ENCODE measurements at places on chromosomes 1 and 21.

GRCh38 chr1:154629061-154629674, 21.2 kb upstream of the ADAR start:
- no peak for DNase-seq

- no peak for DNase-seq
Observed at GRCh38 chr1:117045644-117046043, 14.5 kb upstream of the TTF2 start.

DNA sequence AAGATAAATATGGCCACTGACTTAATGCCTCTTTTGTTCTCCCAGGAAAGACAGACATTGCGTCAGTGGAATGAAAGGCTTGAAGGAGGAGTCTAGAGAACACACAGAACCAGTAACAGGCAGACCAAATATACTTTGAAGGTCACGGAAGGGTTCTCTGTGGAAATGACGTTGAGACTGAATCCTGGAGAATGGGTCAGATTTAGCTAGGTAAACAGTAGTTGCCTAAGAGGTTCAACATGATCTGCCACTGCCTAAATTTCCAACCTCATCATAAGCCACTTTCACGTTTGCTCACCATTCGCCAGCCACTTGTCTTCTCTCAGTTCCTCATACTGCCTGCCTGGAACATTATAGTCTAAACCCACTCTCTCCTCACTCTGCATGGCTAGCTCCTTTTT, 20.5 kb downstream of the PLA2G4A start:
- no peak for DNase-seq

GRCh38 chr1:40634901-40635655, 30.4 kb downstream of the RIMS3 start:
- DNase-seq = no peak

- no peak for DNase-seq
Observed at GRCh38 chr1:112706505-112707220, at the start of gene RHOC. Gene RHOC, minus strand, starts transcription at chr1:112707127. Its CDS starts 3,328 bp downstream, at chr1:112703799.

DNA sequence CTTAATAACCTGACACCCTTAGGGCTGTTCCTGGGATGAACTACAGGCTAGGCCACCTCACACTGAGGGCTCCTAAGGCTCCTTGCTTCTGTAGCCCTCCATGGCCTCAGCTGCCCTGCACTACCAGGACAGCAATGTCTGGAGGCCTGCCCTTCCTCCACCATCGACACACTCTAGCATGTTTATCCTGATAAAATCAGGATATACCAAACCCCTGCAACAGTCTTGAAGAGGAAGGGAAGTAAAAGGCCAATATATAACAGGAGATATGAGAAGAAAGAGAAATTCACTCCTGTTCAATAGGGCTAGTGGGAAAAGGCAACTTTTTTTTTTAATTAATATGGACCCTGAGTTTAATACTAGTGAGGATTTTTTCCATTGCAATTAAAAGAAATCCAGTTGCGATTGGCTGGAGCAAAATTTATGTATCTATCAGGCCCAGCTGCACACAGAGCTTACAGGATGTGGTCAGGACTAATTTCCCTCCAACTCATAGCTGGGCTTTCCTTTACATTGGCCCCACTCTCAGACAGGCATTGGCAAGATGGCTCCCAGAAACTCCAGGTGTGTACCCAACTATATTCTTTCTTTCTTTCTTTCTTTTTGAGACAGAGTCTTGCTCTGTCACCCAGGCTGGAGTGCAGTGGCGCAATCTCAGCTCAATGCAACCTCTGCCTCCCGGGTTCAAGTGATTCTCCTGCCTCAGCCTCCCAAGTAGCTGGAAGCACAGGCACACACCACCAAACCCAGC, 13.5 kb upstream of the ATP2B4 start:
- DNase-seq = no peak

DNA sequence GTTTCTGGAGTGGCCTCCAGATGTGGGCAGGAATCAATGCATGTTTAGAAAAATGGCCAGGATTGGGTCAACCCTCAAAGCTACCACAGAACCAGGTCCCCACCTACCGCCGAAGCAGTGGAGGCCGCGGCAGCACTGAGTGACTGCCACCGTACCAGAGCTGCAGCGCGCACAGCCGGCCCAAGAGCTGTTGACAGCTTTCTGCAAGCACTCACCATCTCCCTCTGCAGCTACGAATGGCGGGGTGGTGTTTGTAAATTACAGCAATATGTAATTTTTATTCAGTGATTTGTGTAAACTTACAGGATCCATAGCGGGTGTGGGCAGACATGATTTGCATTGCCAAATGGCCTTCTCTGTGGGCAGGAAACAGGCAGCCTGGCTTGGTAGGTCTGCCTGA, 96.4 kb downstream of the CAMK2N1 start:
- no peak for DNase-seq

DNA sequence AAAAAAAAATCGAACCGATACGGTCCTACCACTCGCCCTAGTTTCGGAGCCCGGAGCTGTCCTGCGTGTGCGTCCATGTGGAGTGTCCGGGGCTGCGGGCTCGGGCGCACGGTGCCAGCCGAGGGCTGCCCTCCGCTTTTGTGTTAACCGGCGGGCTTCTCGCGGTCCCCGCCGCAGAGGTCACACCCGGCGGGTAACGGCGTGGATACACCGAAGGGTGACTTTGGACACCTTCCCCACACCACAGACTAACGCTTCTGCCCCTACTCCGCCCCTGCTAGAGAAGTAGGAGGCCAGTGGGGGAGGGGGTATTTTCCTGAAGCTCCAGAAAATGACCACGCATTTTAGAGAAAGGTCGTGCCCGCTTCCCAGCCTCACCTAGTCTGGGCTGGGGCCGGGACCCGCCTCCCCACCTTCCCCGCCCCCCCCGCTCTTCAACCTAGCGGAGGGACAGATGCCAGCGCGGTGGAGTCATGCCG, 609 bp upstream of the ATF3 start:
- DNase-seq = no peak

- no peak for DNase-seq
Observed at GRCh38 chr1:154603317-154603716, 4.7 kb downstream of the ADAR start.

DNA sequence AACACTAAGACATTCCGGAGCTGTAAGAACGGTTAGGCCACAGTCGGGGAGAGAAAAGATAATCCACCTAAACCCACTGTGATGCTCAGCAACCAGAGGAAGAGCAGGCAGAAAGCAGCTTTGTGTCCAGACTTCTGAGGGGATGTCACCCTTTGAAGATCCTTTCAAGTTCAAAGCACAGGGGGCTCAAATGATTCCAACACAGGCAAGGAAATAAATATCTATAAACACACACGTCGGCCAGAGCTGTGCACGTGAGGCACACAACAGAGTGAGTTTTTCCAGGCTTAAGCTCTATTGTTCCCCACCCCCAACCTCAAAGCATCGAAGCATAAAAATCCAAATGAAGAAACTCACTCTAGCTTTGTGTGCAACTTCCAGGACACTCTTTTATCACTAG, 479.0 kb downstream of the DISC1 start:
- DNase-seq = no peak

DNA sequence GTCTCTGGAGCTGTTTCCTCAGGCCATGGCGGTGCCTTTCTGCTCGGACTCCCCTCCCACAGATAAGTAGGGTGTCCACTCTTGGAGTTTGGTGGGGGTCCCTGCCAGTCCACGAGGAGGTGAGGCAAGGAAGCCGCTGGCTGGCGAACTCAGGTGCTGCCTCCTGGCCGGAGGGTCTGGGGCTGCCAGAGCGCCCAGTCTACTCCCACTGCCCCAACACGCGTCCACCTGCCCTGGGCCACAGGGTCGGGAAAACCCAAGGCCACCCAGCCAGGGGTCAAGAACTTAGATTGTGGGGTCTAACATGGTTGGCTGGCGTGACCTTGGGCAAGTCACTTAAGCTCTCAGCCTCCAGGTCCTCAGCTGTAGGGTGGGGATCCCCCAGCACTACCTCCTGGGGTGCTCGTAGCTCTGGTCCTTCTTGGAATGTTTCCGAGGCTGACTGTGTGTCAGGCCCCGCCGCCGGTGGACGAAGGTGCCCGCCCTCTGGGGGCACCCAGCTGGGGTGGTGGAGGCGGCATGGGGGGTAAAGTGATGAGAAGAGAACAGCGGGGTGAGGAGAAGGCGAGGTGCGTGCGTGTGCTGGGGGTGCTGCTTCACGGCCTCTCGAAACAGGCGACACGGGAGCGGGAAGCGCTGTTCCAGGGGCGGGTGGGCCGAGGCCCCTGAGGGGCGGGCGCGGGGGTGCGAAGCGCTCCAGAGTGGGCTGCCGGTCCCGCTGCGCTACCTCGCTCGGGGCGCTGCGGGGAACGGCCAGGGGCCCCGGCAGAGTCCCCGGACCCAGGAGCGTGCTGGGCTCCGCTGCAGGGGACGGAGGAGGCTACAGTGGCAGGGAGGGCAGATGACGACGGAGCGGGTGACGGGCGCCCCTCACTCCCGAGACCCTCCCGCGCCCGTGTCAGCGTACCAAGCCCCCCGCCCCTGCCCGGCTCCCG, 1.2 kb downstream of the SH2D5 start:
- peak; percentile 70 for DNase-seq

- DNase-seq = no peak
Observed at GRCh38 chr1:44584167-44584566, 90.1 kb downstream of the TMEM53 start.

GRCh38 chr1:226547754-226548191, 791 bp upstream of the STUM start:
- DNase-seq = peak; percentile 80

- DNase-seq = peak; percentile 79
Observed at GRCh38 chr1:150165622-150166612, 16.2 kb downstream of the PLEKHO1 start.

DNA sequence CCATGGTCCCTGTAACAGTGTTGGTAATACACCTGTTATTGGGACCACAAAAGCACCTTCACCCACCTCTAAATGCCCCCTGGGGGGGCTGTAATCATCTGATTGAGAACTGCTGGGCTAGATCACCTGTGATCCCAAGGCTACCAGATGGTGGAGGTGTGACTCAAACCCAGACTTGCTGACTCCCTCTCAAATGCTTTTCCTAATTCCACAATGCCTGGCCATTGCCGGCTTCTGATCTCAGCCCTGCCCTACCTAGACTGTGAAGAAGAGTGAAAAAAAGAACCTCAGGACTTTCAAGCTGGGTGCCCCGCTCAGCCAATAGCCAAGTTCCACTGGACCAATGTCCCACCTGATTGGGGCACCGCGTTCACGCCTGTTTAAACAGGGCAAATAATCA, 9.6 kb downstream of the TMEM9 start:
- DNase-seq = no peak

DNA sequence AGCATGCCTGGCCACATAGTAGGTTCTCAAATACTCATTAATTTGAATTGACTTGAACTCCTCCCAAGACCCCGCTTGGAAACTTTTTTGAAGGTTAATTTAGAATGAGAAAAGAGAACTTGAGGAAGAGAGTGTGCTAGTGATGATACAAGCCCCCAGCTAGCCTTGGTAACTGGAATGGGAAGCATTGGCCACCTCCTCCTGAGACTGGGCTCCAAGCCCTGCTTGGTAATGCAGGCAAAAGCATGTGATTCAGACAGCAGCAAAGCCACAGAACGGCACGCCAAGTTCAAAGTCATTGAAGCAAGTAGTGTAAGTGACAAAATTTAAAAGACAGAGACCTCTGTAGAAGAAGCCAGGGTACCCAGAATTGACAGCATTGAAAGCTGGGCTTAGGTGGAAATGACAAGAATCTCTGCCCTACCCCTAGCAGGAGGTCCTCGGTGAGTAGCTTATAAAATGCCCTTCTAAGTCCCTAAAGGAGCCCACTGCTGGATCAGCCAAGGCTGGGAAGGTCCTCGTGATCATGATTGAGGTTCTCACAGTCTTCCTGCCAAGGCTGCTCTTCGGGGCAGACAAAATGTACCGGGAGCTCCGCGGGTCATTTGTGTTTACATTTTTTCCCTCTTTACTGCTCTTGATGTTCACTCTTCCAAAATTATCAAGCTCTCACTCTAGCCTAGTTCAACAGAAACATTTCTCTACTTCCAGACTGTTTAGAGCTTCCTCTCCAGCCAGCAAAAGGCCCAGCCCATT, 99.4 kb downstream of the TSEN15 start:
- DNase-seq = no peak

GRCh38 chr1:9840176-9840575, 16.4 kb upstream of the CLSTN1 start:
- DNase-seq = no peak

- DNase-seq = no peak
Observed at GRCh38 chr21:35548904-35549615, 500.0 kb upstream of the RUNX1 start.

DNA sequence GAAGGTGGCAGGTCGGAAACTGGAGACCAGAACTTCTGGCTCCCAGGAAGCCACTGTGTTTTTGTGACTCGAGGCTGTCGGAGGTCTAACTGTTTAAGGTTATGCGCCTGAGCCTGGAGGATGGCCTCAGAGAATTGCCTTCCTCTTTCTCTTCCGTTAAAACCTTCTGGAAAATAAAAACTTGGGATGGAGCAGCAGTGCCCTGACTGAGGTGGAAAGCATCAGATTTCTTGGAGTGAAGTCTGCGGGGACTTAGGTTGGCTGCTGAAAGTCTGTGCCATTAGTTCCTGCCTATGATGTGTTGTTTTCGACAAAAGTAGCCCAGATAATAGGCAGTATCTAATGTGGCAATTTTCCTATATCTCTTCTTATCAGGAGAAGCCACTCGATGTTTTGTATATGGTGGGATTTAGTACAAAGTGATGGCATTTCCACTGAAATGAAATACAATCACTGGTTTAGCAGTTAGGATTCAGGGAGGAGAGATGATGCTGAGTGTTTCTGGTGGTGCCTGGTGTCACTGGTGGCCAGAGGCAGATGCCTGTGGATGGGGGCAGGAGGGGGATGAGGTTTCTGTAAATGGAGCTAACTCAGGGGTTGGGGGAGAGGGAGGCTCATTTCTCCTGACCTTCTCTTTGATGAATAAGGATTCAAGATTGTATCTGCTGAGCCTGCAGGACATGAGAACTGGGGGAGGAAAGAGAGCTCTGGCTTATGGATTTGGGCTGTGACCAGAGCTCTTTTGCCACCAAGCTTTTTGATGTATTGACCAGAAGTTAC, 150.8 kb downstream of the CAMTA1 start:
- no peak for DNase-seq

DNA sequence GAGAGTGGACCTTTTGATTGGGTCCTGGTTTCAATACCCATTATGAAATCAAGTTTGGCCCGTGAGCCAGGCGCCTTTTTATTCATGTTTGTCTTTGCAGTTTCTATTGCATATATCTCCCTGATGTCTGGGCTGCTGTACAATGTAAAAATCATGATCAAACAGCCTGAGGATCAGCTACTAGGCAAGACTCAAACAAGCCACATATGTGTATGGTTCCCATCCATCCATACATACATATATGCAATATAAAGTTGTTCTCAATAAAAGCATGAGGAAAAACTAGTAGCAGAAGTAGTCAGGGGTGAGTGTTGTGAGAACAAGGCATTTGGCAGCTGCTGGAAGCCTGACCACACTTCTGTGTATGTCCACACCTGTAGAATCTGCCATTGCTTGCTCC, 562.4 kb upstream of the USP24 start:
- no peak for DNase-seq

DNA sequence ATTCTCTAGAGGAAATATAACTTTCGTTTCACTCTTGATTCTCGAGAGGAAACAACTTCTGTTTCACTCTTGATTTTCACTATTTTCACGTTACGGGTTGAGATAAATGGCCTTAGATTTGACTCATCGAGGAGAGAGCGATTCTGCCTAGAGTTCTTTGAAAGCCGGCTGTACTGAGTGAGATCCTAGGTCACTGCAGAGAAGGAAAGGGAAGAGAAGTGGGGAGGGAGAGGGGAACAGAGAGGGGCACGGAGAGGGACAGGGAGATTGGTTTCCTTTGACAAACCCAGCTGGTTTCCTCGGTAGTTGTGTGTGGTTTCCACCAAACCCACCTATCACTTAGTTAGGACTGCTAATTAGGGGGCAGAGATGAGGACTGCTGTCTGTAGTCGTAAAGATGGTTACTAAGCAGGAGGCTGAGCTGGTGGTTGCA, 21.6 kb upstream of the GPR137B start:
- DNase-seq = peak; percentile 68

GRCh38 chr1:71857862-71858261, 424.5 kb downstream of the NEGR1 start:
- no peak for DNase-seq

Measured in activated CD8-positive, alpha-beta memory T cell treated with anti-CD3 and anti-CD28 coated beads for 24 hours (primary cell).